ENCODE measurements at places on chromosomes 12 and 14. TPM values are rescaled to one million over a fixed set of nuclear protein-coding genes. Genes with fewer than 3 reads are reported as not detected.

CLEC1B gene
- total RNA-seq = not detected

HEATR5A gene
- total RNA-seq = 23.1 TPM

GPR132 gene
- 27.1 TPM for total RNA-seq

CEBPE gene
- total RNA-seq = not detected

APOF gene
- total RNA-seq = not detected

RABGGTA gene
- total RNA-seq = 33.9 TPM

GRCh38 chr12:24730489-24730896, 218.4 kb downstream of the BCAT1 start:
- H3K4me1 ChIP-seq = peaks cover 14% of the 10 kb centered on the region
- H3K27me3 ChIP-seq = no peaks in the 10 kb centered on the region
- H3K36me3 ChIP-seq = no peaks in the 10 kb centered on the region
- no peak overlapping the region for H3K4me3 ChIP-seq
- H3K27ac ChIP-seq = peak overlapping the region; percentile 46

DNA sequence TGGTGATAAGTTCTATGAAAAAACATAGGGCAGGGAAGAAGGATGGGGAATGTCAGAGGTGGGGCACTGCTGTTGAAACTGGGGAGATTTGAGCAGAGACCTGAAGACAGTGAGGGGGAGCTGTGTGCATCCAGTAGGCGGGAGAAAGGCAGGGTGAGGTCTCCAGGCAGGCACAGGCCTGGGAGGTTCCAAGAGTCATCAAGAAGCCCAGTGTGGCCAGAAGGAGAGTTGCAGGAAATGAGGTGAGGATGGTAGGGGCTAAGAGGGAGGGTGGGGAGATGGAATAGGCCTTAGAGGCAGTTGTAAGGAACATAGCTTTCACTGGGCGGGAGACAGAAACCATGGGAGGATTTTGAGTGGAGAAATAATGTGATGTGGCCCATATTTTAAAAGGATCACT, 341.8 kb downstream of the GLT1D1 start:
- H3K27ac ChIP-seq = no peak overlapping the region
- DNase-seq = no peak
- H3K4me1 ChIP-seq = no peaks in the 10 kb centered on the region
- no peaks in the 10 kb centered on the region for H3K36me3 ChIP-seq

GRCh38 chr12:62605981-62606380, 139.4 kb downstream of the MON2 start:
- no peak overlapping the region for H3K4me3 ChIP-seq
- DNase-seq = no peak
- no peaks in the 10 kb centered on the region for H3K27me3 ChIP-seq
- peaks cover 24% of the 10 kb centered on the region for H3K36me3 ChIP-seq

GRCh38 chr14:50469982-50470381, 62.4 kb downstream of the MAP4K5 start:
- no peaks in the 10 kb centered on the region for H3K27me3 ChIP-seq
- no peak overlapping the region for H3K27ac ChIP-seq
- no peak for DNase-seq
- peaks cover 83% of the 10 kb centered on the region for H3K36me3 ChIP-seq
- H3K4me3 ChIP-seq = no peak overlapping the region
- no peaks in the 10 kb centered on the region for H3K4me1 ChIP-seq

GRCh38 chr12:11730299-11731041, 81.0 kb downstream of the ETV6 start:
- H3K4me1 ChIP-seq = peaks cover 75% of the 10 kb centered on the region
- H3K36me3 ChIP-seq = peaks cover 40% of the 10 kb centered on the region
- H3K27me3 ChIP-seq = no peaks in the 10 kb centered on the region
- H3K4me3 ChIP-seq = peak overlapping the region; percentile 28
- DNase-seq = no peak

DNA sequence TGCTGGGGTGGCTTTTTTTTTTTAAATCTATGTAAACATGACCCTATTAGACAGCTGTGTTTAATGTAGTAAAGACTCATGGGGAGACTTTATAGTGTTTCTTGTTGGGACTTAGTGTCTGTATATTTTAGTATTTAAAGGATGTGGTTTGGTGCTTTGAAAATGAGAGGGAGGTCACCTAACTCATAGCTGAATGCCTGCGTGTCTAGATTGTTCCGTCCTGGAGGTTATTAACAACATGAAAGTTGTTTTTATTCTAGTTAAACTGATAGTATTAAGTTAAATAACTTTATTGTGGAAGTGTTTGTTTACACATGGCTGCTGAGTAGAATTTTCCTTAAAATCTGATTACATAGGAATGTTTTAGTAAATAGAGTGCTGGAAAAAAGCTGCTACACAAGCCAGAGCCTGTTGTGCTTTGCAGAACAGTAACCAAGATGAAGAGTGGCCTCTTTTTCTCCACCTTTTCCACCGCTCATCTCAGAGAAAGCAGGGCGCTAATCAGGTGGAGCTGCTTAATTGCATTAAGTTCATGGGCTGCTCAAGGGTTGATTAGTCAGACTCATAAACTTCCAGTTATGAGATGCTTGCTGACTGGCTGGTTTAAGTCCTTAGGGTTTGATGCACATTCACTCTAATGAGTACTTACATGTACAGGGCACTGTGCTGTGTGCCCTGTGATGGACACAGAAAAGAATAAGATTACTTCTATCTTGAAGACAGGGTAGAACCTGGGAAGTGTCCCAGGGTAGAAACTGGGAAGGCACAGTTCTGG, 62.7 kb downstream of the FBXO34 start:
- peaks cover 10% of the 10 kb centered on the region for H3K36me3 ChIP-seq
- peaks cover 71% of the 10 kb centered on the region for H3K4me1 ChIP-seq
- no peaks in the 10 kb centered on the region for H3K27me3 ChIP-seq
- peak overlapping the region; percentile 87 for H3K27ac ChIP-seq
- no peak for DNase-seq
- H3K4me3 ChIP-seq = peak overlapping the region; percentile 60

- no peak for DNase-seq
- H3K27ac ChIP-seq = peak overlapping the region; percentile 28
- H3K4me1 ChIP-seq = peaks cover 32% of the 10 kb centered on the region
- peaks cover 56% of the 10 kb centered on the region for H3K36me3 ChIP-seq
- H3K4me3 ChIP-seq = no peak overlapping the region
- H3K27me3 ChIP-seq = no peaks in the 10 kb centered on the region
These were observed 3.7 kb downstream of the IFFO1 start for GRCh38 chr12:6552140-6552551.

GRCh38 chr14:67955261-67955660, 135.7 kb downstream of the RAD51B start:
- no peak for DNase-seq
- H3K36me3 ChIP-seq = no peaks in the 10 kb centered on the region
- no peak overlapping the region for H3K4me3 ChIP-seq
- no peak overlapping the region for H3K27ac ChIP-seq

GRCh38 chr12:115023279-115024265, 339.6 kb upstream of the TBX3 start:
- H3K27ac ChIP-seq = no peak overlapping the region
- DNase-seq = no peak
- no peaks in the 10 kb centered on the region for H3K4me1 ChIP-seq
- no peak overlapping the region for H3K4me3 ChIP-seq
- H3K27me3 ChIP-seq = no peaks in the 10 kb centered on the region
- no peaks in the 10 kb centered on the region for H3K36me3 ChIP-seq

DNA sequence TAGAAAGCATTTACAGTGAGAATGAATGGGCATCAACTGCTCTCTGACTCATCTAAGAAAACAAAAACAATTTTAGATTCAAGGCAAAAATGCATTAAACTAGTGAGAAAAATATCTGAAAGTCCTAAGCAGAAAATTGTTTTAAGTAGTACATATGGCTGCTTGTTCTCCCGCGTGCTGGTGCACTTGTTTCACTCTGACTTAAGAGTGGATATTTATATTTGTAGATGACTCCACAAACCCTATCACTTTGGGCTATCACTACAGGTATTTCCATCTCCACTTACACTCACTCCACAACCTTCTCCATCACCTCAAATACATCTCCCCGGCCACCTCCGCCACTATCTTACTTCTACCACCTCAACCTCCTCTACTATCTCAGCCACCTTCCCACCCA, 253.9 kb upstream of the EGLN3 start:
- H3K4me1 ChIP-seq = peaks cover 48% of the 10 kb centered on the region
- no peak overlapping the region for H3K4me3 ChIP-seq

DNA sequence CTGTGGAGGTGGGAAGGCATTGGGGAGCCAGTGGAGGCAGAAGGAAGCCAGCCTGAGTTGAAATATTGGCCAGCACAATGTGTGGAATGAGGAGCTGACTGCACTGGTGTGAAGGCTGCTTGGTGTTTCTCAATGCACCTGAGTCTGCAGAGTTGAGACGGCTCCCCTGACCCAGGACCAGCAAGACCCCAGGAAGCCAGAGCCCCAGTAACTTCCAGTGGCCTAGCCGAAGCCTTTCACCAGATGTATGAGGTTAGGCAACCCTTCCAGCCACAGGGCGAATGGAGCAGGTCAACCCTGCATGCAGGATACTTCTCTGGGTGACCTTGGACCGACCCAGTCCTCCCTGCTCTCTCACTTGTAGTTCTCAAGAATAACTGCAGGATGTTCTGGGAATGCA, 12.9 kb upstream of the KRT73 start:
- no peak overlapping the region for H3K27ac ChIP-seq
- H3K4me3 ChIP-seq = no peak overlapping the region
- peaks cover 25% of the 10 kb centered on the region for H3K4me1 ChIP-seq
- H3K36me3 ChIP-seq = no peaks in the 10 kb centered on the region
- peaks cover 4% of the 10 kb centered on the region for H3K27me3 ChIP-seq
- no peak for DNase-seq

GRCh38 chr12:95484524-95484923, 10.6 kb downstream of the METAP2 start:
- no peaks in the 10 kb centered on the region for H3K27me3 ChIP-seq
- DNase-seq = no peak
- peaks cover 75% of the 10 kb centered on the region for H3K36me3 ChIP-seq
- no peak overlapping the region for H3K27ac ChIP-seq

- H3K27me3 ChIP-seq = no peaks in the 10 kb centered on the region
- no peaks in the 10 kb centered on the region for H3K36me3 ChIP-seq
- no peaks in the 10 kb centered on the region for H3K4me1 ChIP-seq
- no peak overlapping the region for H3K4me3 ChIP-seq
- no peak overlapping the region for H3K27ac ChIP-seq
These were observed 71.3 kb upstream of the DDX11 start for GRCh38 chr12:31002361-31002725.

GRCh38 chr14:103319422-103319821, 14.6 kb upstream of the EIF5 start:
- no peak overlapping the region for H3K27ac ChIP-seq
- H3K4me1 ChIP-seq = peaks cover 1% of the 10 kb centered on the region
- H3K36me3 ChIP-seq = no peaks in the 10 kb centered on the region
- no peak for DNase-seq
- no peak overlapping the region for H3K4me3 ChIP-seq

DNA sequence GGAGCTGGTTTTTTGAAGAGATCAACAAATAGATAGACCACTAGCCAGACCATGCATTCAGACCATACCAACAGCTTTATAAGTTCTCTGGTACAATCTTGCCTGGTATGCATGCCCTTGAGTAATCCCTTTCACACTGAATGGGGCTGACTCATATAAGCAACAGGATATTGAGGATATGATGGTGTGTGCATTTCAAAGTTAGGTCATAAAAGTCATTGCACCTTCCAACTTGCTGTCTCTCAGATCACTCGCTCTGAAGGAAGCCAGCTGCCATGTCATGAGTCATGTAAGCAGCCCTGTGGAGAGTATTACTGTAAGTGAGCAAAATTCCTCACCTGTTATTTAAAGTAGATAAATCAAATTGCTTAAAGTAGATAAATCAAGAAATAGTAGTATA, 45.0 kb upstream of the OR6J1 start:
- H3K4me3 ChIP-seq = no peak overlapping the region
- no peak for DNase-seq
- H3K4me1 ChIP-seq = peaks cover 8% of the 10 kb centered on the region
- no peaks in the 10 kb centered on the region for H3K36me3 ChIP-seq
- no peak overlapping the region for H3K27ac ChIP-seq
- peaks cover 26% of the 10 kb centered on the region for H3K27me3 ChIP-seq

- DNase-seq = no peak
- H3K4me1 ChIP-seq = no peaks in the 10 kb centered on the region
- no peaks in the 10 kb centered on the region for H3K36me3 ChIP-seq
- H3K4me3 ChIP-seq = no peak overlapping the region
These were observed 3.7 kb downstream of the OR10G2 start for GRCh38 chr14:21631084-21631483.

All from activated T-helper 2 cell treated with anti-CD3 and anti-CD28 coated beads, Interferon-gamma antibody, Interleukin-2, Interleukin-4, amounts not matched to agents 10 μg/mL and 5 μg/mL and 100 μg/mL, durations not matched to agents 14 hours and 24 hours and 36 hours (primary cell).